Esophagus squamous epithelium (tissue), 5 donors: ENCODE measurements at places on chromosomes 5 and 9.
A peak's percentile ranks its signal among the peaks of the same experiment; 100 is the strongest.

DNA sequence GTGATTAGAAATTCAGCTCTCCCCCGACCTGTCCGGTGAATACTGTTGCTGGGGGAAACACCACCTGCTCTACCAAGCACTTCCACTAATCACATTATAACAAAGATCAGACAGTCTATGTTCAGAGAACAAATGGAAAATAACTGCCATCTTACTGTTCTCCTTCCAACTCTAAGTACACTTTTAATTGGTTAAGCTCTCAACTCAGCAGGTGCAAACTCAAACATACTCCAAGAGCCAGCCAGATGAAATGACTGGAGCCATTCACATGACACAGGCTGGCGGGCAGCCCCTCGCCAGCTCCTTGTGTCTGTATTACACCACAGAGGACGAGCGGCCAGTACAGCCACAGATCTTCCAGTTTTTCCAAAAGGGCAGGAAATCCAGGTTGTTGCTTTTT lies 16.1 kb downstream of the LIFR start:
- H3K4me3 ChIP-seq: no peak overlapping the region
- DNase-seq: no peak
- no peaks in the 10 kb centered on the region for H3K36me3 ChIP-seq
- no peak overlapping the region for H3K27ac ChIP-seq

GRCh38 chr9:93673839-93674334 lies 97.5 kb downstream of the PHF2 start:
- no peak for DNase-seq
- H3K27me3 ChIP-seq: no peaks in the 10 kb centered on the region
- H3K4me1 ChIP-seq: no peaks in the 10 kb centered on the region
- H3K36me3 ChIP-seq: peaks cover 10% of the 10 kb centered on the region
- H3K4me3 ChIP-seq: no peak overlapping the region

DNA sequence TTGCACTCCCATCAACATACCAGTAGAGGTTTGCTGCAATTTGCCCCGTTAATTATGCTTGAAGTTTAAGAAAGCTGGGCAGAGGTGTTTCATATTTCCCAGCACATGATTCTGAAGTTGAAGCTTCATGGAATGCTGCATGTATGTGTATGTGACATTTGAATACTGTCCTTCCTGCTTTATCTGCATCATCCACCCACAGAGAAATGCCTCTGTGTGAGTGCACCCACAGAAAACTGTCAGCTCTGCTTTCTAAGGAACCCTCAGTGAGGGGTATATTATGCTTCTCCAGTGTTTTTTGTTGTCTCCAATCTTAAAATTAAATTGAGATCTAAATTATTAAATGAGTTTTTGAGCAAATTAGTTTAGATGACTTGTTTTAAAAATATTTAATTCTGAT lies 358.1 kb upstream of the PIK3R1 start:
- H3K4me3 ChIP-seq: no peak overlapping the region
- H3K27me3 ChIP-seq: no peaks in the 10 kb centered on the region
- no peak overlapping the region for H3K27ac ChIP-seq
- H3K36me3 ChIP-seq: no peaks in the 10 kb centered on the region
- DNase-seq: no peak

DNA sequence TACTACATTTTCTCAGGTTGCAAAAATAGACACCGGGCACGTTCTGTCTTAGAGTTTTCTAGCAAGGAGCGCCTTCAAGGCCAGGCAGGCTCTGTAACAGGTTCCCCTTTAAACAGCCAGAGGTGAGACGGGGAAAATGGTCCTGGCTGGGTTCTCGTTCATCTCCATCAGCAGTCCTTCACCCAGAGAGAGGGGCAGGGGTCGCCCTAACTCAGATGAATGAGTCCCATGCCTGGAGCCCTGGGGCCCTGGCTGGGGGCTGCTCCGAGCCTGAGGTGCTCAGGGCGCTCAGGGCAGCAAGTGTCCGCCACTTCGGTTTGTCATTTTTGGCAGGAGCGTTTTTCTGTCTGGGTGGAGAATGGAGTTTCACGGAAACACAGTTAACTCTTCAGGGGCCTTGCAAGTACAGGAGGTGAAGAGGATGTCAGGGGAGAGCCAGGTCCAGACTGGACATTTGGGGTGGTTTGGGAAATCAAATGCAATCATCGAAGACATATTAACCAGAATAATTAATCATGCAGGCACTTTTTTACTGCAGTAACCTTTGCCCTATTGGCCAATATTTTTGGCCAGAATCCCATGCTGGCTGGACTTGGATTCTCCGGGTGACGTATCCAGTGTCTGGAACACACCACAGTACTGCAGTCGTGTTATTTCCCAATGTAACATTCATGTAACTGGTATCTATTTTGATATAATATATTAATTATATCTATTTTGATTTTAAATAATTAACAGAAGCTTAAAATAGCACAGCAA lies 2.9 kb downstream of the NTNG2 start:
- H3K4me1 ChIP-seq: peaks cover 49% of the 10 kb centered on the region
- H3K27me3 ChIP-seq: peaks cover 13% of the 10 kb centered on the region
- H3K4me3 ChIP-seq: no peak overlapping the region
- H3K36me3 ChIP-seq: no peaks in the 10 kb centered on the region
- H3K27ac ChIP-seq: no peak overlapping the region
- DNase-seq: no peak

- no peak overlapping the region for H3K4me3 ChIP-seq
- DNase-seq: no peak
- no peaks in the 10 kb centered on the region for H3K4me1 ChIP-seq
- H3K27me3 ChIP-seq: peaks cover 40% of the 10 kb centered on the region
- H3K27ac ChIP-seq: no peak overlapping the region
- no peaks in the 10 kb centered on the region for H3K36me3 ChIP-seq
Measured at GRCh38 chr5:174065528-174066197, 20.2 kb downstream of the NSG2 start.

- no peaks in the 10 kb centered on the region for H3K4me1 ChIP-seq
- no peak overlapping the region for H3K27ac ChIP-seq
- no peaks in the 10 kb centered on the region for H3K36me3 ChIP-seq
- DNase-seq: no peak
- H3K4me3 ChIP-seq: no peak overlapping the region
Measured at GRCh38 chr5:5986492-5987178, 391.7 kb downstream of the MED10 start.

- peak overlapping the region; percentile 74 for H3K4me3 ChIP-seq
- H3K36me3 ChIP-seq: no peaks in the 10 kb centered on the region
- no peak overlapping the region for H3K27ac ChIP-seq
- H3K4me1 ChIP-seq: peaks cover 32% of the 10 kb centered on the region
Measured at GRCh38 chr9:132160802-132161742, 786 bp upstream of the NTNG2 start.

- no peaks in the 10 kb centered on the region for H3K36me3 ChIP-seq
- H3K4me1 ChIP-seq: no peaks in the 10 kb centered on the region
- no peak overlapping the region for H3K4me3 ChIP-seq
Measured at GRCh38 chr5:39005566-39006232, 68.5 kb downstream of the RICTOR start.

DNA sequence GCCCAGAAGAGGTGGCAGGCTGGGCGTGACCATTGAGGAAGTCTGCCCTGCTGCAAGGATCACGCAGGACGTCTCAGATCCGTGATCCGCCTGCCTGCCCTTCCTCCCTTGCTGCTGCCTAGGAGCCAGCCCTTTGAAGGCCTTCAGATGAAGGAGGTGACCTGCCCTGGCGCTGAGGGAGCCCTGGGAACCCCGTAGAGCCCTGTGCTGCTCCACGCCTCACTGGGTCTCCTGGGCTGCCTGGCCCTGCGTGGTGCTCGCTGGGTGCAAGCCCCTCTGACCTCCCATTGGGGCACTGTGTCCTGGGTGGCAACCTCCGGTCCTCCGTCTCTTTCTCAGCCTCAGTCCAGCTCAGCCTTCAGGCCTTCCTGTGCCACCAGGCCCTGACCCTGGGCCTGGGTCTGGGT lies 295.3 kb upstream of the IRX4 start:
- H3K36me3 ChIP-seq: no peaks in the 10 kb centered on the region
- H3K4me1 ChIP-seq: no peaks in the 10 kb centered on the region
- H3K27ac ChIP-seq: no peak overlapping the region
- no peak overlapping the region for H3K4me3 ChIP-seq
- no peak for DNase-seq

- no peaks in the 10 kb centered on the region for H3K27me3 ChIP-seq
- no peak for DNase-seq
- no peak overlapping the region for H3K27ac ChIP-seq
- H3K36me3 ChIP-seq: no peaks in the 10 kb centered on the region
- H3K4me1 ChIP-seq: no peaks in the 10 kb centered on the region
Measured at GRCh38 chr9:125439434-125440272, 178.0 kb downstream of the GAPVD1 start.

DNA sequence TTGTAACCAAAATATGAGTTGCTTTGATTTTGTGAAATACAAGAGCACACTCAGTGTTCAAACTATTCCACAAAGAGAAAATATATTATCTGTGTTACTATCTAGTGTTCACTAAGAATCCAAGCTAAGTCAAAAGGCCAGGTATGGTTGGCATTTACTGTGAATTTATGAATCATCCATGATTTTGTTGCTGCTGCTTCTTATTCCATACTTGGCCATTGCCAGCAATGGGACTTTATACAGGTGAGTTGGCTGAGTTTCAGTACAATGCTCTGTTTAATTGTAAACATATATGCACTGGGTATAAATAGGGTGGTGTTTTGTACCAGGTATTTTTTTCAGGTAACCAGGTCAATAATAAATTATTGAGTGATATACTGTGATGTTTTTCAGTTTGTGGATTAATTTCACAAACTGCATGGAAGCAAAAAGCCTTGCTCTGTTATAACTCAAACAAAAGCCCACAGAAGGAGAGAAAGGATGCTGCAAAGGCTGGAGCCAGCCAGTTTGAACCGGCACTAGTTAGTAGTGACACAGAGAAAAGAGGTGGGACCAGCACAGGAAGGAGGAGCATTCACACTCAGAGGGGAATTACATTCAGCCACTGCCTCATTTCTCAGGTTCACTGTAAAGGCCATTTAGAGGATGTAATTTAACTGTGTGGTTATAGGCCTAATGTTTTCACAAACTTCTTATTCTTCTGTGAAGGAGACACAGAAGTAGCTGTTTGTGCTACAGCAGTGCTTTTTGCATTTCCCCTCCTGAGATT lies 381.8 kb downstream of the ADGRV1 start:
- H3K27me3 ChIP-seq: no peaks in the 10 kb centered on the region
- no peak overlapping the region for H3K27ac ChIP-seq
- no peaks in the 10 kb centered on the region for H3K4me1 ChIP-seq
- H3K4me3 ChIP-seq: no peak overlapping the region

DNA sequence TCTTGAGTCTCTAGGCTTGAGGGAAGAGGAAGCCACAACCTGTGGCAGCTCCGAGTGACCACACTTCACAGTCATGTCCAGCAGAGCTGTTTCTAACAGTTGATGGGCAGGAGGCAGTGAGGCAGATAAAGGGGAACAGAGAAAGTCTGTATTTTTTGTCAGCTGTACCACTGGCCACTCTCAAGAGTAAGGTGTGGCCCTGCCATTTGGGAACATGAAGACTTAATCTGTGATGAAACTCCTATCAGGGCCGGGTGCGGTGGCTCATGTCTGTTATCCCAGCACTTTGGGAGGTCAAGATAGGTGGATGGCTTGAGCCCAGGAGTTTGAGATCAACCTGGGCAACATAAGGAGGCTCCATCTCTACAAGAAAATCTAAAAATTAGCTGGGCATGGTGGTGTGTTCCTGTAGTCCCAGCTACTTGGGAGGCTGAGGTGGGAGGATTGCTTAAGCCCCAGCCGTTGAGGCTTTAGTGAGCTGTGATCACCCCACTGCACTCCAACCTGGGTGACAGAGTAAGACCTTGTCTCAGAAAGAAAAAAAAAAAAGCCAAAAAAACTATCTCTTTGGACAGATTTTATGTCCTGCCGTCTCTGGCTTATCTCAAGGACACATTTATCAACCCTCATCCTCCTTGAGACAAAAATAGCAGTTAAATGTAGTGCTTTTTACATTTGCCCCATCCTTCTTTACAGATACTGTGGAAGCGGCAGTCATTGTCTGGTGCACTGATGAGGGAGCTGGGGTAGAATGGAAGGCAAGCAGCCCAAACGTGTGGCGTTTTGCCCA lies 11.9 kb upstream of the COL15A1 start:
- H3K4me3 ChIP-seq: no peak overlapping the region
- no peaks in the 10 kb centered on the region for H3K36me3 ChIP-seq
- no peak overlapping the region for H3K27ac ChIP-seq
- no peaks in the 10 kb centered on the region for H3K4me1 ChIP-seq

GRCh38 chr5:96896806-96897205 lies 20.5 kb downstream of the ERAP2 start:
- no peak overlapping the region for H3K4me3 ChIP-seq
- H3K27ac ChIP-seq: no peak overlapping the region
- peaks cover 95% of the 10 kb centered on the region for H3K36me3 ChIP-seq
- no peaks in the 10 kb centered on the region for H3K4me1 ChIP-seq
- no peak for DNase-seq
- H3K27me3 ChIP-seq: no peaks in the 10 kb centered on the region

DNA sequence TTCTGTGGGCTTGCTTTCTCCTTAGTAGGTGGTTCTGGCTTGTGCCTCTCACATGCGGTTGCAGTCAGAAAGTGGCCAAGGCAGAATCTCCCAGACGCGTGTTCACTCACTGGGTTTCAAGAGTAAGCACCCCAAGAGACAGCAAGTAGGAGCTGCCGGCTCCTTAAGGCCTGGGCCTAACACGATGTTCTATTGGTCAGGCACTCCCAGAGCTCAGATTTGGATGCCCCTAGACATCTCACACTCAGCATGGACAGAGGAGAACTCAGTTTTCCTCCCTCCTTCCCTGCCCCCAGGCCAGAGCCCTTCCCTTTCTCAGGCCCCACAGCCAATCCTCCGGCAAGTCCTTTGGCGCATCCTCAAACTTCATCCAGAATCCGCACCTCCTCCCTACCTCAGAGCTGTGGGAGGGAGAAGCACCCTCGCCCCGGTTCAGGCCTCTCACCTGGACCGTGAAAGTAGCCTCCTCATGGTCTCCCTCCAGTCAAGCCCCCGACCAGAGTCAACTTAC lies 6.5 kb upstream of the CARD19 start:
- no peaks in the 10 kb centered on the region for H3K36me3 ChIP-seq
- DNase-seq: no peak
- H3K27ac ChIP-seq: no peak overlapping the region
- H3K4me1 ChIP-seq: peaks cover 19% of the 10 kb centered on the region
- no peaks in the 10 kb centered on the region for H3K27me3 ChIP-seq
- H3K4me3 ChIP-seq: no peak overlapping the region

GRCh38 chr5:96615223-96615622 lies 47.0 kb upstream of the CAST start:
- no peak overlapping the region for H3K4me3 ChIP-seq
- H3K27ac ChIP-seq: peak overlapping the region; percentile 70
- no peaks in the 10 kb centered on the region for H3K27me3 ChIP-seq
- DNase-seq: no peak
